Stimulated activated CD4-positive, alpha-beta T cell treated with anti-CD3 and anti-CD28 coated beads, Interleukin-4, amount 100 ng/mL, for 48 hours (primary cell): ENCODE measurements at places on chromosomes 4 and X.

- DNase-seq = no peak
Observed at GRCh38 chr4:115973768-115974167, 860.3 kb upstream of the NDST4 start.

DNA sequence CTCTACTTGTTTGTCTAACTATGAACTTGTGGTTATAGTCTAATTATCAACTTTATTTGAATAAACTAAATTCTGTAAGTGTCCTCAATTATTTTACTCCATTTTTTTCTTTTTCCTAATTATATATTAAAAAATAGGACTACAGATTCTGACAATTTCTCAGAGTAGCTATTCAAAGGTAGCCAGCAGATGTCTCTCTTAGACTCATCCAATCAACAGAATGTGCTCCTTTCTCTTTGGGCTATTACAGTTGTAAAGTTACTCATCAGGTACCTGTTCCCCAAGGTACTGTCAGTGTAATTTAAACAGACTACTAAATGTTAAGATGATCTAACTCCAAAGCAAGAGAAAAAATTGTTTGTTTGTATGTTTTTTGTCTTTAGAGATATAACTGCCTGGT lies 248.6 kb downstream of the PCDH18 start:
- DNase-seq = no peak

DNA sequence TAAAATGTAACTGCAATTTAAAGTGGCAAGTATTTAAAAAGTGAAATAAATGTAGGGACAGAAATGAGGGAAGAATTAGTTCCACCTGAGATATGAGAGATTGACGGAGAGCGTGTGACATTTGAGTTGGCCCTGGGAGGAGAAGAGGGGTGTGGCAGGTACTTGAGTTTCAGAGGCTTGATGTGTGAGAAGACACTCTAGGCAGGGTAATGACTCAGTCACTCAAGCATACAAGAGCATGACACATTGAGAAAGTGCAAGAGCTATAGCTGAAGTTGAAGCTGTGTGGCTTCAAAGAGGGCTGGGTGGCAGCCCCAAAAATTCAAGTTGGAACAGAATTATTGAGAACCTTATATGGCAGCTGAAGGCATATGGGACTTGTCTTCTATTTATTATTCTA lies 420.5 kb downstream of the SLITRK2 start:
- DNase-seq = no peak

DNA sequence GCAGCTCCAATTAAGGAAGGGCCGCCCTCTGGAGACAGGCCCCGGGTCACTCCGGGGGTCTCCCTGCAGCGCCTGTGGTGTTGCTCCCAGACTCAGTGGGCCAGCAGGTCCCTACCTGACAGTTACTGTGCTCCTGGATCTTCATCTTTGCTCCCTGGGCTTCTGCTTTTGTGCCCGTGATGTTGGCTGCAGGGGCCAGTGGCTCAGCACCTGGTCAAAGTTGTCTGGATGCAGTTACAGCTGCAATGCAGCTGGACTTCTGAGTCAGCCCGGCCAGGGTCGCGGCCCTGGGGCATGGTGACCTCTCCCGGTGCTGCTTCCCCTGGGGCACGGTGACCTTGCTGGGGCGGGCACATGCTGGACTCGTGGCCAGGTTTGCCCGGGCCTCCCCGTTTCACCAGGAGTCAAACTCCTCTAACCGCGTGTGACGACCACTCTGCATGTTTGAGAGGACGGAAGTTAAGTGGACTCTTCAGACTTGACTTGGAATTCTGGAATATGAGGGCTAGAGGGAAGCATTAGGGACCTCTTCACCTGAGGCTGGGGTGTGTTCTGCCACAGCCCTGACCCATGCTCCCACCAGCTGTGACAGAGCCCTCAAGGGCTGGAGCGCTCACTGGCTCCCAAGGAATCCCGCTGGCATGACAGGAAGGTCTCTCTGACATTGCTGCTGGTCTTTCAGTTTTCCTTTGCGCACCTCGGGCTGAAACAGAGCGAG lies 3.7 kb downstream of the CTAG2 start:
- no peak for DNase-seq

- DNase-seq = no peak
Observed at GRCh38 chr4:81085291-81085690, 54.8 kb downstream of the BMP3 start.

GRCh38 chrX:43176686-43177085 lies 398.7 kb upstream of the PPP1R2C start:
- DNase-seq = no peak

DNA sequence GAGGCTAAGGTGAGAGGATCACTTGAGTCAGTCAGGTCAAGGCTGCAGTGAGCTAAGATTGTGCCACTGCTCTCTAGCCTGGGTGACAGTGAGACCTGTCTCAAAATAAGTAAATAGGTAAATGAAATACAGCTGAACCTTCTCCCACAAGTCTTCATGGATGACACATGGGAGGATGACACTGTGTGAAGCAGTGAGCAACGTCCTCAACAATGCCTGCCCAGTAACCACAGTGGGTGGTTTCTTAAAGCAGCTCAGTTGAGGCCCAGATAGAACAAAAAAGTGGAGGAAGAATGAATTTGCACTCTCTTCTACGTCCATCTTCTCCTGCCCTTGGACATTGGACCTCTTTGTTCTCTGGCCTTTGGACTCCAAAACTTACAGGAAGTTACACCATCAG lies 52.7 kb downstream of the MSX1 start:
- DNase-seq = no peak

DNA sequence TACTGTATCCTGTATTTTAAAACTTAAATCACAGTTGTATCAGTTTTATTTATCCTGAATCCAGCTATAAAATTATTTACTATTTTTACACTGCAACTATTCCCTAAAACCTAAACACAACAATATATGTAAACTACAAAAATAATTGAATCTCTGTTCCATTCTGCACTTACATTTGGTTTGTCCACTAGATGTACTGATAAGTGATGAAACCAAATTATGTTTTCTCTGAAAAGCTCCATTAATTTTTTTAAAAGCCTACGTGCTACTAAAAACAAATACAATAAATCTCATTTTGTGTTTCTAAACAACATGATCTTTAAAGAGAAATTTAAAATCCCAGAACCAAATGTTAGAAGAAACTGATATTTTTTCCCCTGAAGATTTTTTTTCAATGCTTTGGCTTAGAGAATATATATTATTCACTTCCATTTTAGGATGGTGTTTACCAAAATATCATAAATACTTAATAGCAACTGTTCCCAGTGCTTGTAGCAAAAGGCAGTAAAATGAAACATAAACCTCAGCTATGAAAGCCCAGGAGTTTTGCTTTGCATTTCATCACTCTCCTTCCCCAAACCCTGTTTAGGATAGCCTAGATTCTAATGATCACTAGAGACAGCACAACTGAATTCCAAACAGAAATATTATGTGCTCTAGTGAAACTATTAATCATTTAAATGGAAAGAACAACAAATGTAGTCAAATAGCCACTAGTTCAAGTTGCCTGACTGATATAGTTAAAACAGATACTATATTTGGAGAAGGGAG lies 19.7 kb downstream of the ANTXR2 start:
- DNase-seq = no peak

GRCh38 chr4:38230121-38230801 lies 270.1 kb downstream of the PTTG2 start:
- DNase-seq = no peak

DNA sequence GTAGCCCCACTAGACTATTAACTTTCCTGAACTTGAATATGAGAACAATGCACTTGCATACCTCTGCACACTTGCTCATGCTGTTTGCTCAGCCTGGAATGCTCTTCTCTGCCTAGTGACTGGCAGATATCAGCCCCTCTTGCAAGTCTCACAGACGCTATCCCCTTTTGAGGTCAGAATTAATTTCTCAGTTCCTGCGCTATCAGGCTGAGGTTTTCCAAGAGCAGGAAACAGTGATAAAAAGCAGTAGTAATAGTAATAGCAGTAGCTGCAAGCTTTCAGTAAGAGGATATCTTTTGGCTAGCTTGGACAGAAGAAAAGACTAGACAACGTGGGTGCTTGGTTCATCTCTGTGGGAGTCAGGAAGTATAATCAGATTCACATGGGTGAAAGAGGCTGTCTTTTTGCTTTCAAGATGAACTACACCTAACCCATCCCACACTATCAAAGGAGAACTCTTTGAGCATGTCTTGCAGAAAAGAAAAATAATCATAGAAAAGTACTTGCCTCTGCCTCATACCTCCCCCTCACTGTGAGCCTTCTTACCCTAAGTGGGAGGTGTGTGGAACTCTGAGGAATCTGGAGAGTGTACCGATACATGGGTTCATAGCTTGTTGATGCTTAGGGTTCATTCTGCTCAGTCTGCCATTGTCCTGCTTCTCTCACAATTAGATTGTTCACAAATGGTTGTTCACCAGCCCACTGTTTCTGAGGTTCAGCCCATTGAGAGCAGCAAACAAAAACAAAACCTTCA lies 11.3 kb upstream of the DRP2 start:
- DNase-seq = no peak

GRCh38 chrX:13009844-13010243 lies 34.6 kb downstream of the FAM9C start:
- DNase-seq = no peak

- no peak for DNase-seq
Observed at GRCh38 chrX:67619253-67619652, 75.4 kb downstream of the AR start.

GRCh38 chr4:112358952-112359749 lies 62.0 kb downstream of the ALPK1 start:
- no peak for DNase-seq

- DNase-seq = no peak
Observed at GRCh38 chrX:22203186-22203585, 69.5 kb upstream of the CBLL2 start.

DNA sequence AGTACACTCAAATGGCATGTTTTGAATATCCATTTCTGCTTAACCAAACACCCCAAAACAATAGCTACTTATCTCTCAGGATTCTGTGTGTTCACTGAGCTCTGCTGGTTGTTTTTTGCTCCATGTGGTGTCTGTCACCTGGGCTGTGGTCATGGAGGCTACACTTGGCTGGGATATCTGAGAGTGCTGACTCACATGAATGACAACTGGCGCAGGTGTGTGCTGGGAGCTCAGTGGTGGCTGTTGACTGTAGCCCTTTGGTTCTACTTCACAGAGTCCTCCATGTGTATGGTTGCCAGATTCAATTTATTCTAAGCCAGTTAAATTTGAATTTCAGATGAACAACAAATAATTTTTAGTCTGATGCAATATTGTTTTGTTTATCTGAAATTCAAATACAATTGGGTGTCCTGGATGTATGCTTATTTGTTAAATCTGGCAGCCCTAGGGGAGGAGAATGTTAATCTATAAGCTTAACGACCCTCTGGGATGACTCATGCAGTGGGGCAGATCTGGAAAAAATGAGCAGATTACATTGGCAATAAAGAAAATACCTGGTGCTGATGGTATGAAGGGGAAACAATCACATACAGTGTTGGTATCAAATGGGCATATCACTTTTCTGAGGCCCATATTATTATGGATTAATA lies 28.2 kb upstream of the TCEAL4 start:
- DNase-seq = no peak

- DNase-seq = no peak
Observed at GRCh38 chr4:162485486-162485885, 321.7 kb upstream of the FSTL5 start.

DNA sequence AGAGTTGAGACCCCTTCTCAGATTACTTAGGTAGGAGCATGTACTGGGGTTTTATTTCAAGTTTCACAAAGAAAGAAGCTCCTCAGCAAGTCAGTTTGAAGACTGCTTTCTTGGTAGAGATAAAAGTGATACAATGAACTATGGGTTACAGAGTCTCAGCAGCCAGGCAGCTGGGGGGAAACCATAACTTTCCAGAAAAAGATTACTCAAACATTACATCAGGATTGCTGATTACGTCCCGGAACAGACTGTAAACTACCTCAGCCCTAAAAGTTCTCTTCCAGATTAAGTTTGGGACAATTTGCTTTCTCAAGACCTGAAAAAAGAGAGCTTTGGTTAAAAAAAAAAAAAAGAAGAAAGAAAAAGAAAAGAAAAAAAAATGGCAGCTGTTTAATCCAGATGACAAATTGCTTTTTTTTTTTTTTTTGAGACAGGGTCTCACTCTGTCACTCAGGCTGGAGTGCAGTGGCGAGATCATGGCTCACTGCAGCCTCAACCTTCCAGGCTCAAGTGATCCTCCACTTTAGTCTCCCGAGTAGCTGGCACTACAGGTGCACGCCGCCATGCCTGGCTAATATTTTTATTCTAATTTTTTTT lies 16.6 kb downstream of the SAT1 start:
- DNase-seq = no peak

DNA sequence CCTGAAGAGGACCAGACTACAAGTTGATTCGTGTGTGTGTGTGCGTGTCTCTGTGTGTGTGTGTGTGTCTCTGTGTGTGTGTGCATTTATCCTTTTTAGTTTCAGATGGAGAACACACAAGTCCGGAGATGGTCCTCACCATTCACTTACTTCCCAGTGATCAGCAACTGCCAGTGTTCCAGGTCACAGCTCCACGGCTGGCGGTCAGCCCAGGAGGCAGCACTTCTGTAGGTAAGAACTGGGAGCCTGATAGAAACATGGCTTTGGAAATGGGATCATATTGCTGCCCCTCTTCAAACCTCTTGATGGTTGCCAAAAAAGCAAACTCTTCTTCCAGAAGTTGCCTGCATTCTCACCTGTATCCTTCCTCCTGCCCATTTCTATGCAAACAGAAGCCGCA lies 122.6 kb upstream of the ANXA3 start:
- no peak for DNase-seq

DNA sequence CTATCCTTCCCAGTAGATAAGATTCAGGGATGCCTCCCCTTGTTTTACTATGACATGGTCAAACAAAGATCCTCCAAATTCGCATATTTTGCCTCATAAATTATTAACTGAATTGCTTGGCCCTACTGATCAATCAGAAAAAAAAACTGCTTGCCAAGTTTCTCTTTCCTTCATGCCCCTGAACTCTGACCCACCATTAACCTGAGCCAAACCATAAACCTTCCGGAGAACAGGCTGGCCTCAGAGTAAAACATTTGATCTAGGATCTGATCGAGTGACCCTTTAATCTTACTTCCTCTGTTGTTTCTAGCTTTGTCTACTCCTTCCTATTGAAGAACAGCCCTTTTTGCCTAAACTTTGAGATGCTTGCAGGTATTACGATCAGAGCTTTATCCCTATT lies 209.7 kb upstream of the FAM47A start:
- DNase-seq = no peak
